Urothelium cell line (cell line): ENCODE measurements at places on chromosomes 16 and 17.

DNA sequence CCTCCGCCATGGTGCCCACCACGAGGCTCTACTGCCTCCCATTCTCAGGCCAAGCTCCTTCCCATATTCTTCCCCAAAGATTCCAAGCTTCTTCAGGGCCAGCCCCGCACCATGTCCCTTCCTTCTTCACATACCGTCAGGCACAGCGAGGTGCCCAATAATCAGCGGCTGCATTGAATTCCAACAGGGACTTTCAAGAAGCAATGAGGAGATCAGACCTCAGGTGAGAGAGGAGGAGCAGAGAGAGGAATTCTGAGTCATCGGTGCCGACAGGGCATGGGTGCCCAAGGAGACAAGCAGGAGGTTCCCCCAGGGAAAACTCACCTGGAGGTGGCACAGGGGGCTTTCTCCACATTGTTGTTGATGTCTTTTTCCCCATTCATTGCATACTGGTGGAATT lies 2.0 kb downstream of the NOS2 start:
- no peak for DNase-seq

- no peak for DNase-seq
Observed at GRCh38 chr17:3025421-3026124, 37.8 kb downstream of the OR1D5 start.

GRCh38 chr16:26317885-26318284 lies 626.1 kb downstream of the HS3ST4 start:
- no peak for DNase-seq

GRCh38 chr17:57357392-57357784 lies 101.1 kb downstream of the MSI2 start:
- DNase-seq = no peak

- no peak for DNase-seq
Observed at GRCh38 chr16:68200088-68200783, 35.7 kb downstream of the ESRP2 start.

DNA sequence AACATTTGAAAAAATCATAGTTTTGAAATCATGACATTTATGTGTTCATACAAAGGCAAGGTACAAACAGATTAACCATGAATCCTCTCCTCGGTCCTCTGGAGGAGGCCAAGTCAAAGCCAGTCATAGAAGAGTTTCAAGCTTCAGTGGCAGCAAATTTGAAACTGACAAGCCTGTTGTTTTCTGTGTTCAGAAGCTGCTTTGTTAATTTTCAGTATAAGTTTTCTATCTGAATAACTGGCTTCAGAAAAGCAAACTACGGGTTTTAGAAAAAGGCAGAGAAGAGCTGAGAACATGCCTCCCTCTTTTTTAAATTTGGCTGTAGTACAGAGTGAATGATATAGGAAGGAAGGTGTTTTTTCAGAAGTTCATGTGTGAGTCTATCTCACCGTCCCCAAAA lies 79.6 kb upstream of the CLEC18B start:
- DNase-seq = no peak

DNA sequence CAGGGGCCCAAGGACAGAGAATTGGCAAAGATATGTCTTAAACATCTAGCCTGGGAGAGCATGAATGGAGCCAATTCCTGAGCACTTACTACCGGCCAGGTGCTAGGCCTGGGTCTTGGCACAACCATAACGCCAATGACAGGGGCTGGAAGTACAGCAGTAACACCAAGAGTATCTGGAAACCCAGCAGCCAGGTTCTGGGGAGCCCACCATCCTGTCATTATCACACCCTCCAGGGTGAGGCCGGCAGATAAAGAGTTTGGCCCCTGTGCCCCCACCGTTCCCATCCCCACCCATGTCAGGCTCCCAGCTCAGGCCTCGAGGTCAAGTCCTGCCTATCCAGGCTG lies 508 bp upstream of the TMC8 start:
- no peak for DNase-seq

DNA sequence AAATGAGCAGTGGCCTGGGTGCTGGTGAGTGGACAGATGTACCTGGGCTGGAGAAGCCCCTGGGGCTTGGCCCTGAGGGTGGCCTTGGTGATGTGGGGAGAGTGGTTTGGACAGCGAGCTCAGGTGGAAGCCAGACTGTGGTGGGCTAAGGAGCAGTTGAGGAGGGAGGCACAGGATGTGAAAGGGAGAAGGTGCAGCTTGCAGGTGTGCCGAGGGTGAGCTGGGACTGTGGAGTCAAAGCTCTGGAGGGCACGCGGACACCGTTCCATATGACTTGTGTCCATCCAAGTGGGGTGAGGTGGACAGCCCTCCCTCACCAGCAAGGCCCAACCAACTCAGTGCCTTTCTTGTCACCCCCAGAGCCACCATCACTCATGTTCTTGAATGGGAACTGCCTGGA lies 170.8 kb upstream of the ZNF267 start:
- DNase-seq = no peak

DNA sequence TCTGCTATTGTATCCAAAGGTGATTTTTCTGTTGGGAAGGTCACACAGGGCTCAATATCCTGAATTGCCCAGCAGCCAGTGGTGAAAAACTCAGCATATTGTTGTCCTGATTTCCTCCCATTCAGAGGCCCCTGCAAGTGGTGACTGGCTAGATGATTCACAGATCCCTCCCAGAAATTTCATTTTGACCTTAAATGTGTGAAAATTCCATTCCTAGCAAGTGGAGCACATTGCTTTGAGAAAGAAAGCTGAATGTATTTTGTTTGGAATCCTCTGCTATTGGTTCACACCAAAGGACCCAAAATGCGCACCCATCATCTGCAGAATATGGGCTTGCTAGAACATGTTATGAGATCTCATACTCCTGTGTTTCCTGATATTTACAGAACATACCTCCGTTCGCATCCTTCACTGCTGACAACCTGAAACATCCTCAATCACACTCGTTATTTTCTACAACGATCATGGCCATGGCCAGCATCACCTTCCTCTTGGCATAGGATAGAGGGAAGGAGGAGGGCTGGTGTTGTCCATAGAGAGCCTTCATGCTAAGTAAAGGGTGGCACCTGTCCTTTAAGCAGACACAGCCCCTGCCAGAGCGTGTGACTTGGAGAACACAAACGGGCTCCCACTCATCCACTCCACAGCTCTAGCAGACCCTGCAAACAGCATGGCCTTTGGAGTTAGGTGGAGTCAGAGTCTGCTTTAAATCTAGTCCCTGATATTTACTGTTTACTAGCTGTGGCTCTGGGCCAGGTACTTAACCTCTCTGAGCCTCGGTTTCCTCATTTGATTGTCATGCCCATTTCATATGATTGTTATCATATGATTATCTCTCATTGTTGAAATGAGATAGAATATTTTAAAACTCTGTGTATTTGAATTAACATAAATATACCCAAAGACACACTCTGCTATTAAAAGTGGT lies 30.4 kb upstream of the NFAT5 start:
- DNase-seq = no peak

- no peak for DNase-seq
Observed at GRCh38 chr17:326010-326621, 26.5 kb downstream of the RPH3AL start.

DNA sequence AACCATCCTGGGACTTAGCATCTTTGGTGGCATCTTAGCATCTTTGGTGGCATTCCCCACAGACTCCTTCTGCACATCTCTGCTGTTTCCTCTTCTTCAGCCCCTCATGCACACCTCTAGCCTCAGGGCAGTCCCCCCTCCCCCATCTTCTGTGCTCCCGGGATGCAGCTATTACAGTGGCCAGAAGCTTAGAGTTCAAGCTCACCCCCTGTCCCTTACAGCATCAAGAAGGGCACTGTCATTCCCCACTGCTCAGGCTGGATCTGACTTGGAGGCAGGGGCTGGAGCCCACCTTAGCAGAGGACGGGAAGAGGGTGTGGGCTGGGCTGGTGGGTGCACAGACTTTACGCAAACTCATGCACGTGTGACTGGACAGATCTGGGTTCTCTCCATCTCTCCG lies 650 bp downstream of the EPN3 start:
- DNase-seq = no peak

- DNase-seq = no peak
Observed at GRCh38 chr17:3033741-3034577, 29.4 kb downstream of the OR1D5 start.

DNA sequence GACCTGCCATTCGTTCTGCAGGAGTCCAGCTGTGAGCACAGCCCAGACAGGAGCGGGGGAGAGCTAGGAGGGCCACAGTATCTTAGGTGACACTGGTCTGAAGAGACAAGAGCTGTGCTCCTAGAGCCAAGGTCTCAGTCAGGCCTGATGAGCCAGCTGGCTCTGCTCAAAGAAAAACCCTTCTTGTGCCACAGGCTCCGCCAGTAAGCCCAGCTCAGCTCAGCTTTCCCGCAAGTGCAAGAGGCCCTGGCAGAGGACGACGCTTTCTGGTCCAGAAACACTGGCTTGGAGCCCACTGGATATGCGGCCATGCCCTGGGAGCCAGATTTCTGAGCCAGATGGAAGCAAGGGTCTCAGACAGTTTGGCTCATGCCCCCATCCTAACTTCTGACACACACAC lies 23.9 kb downstream of the PEMT start:
- no peak for DNase-seq

GRCh38 chr17:38454532-38454931 lies 26.3 kb downstream of the ARHGAP23 start:
- DNase-seq = peak; percentile 79

GRCh38 chr17:41325126-41325525 lies 9.6 kb upstream of the KRTAP17-1 start:
- no peak for DNase-seq

DNA sequence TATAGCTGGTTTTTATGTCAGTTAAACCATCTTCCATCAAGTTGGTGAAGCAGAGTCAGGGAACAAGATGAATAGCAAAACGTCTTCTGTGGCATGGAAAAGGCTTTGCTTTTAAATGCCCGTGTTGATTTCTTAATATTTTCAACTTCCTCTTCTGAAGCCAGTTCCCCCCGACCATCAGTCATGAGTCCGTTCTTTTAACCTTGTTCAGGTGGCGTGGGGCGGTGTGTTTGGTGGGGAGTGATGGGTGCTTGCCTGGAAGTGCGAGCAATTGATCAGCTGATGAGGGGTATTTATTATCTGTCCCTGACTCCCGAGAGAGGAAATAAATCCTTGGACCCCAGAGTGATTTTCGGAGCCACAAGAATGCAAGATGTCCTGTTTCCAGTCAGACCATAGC lies 147.1 kb downstream of the WWOX start:
- no peak for DNase-seq

DNA sequence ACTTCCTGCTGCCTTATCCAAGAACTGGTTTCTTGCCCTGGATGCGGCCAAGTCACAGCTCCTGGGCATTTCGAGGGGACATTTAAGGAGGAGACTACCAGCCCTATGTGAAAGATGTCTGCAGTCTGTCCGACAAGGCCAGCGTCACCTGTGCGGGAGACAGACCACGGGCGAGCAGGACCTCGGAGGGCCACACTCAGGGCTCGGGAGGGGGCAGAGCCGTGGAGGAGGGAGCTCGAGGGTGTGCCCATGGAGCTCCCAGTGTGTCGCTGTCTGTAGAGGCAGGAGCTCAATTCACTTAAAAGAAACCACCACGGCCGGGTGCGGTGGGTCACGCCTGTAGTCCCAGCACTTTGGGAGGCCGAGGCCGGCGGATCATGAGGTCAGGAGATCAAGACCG lies 33.3 kb downstream of the CBFA2T3 start:
- no peak for DNase-seq

GRCh38 chr16:63789603-63790002 lies 1332.3 kb downstream of the CDH11 start:
- no peak for DNase-seq

- DNase-seq = no peak
Observed at GRCh38 chr17:45650561-45650960, 133.6 kb upstream of the CRHR1 start.

DNA sequence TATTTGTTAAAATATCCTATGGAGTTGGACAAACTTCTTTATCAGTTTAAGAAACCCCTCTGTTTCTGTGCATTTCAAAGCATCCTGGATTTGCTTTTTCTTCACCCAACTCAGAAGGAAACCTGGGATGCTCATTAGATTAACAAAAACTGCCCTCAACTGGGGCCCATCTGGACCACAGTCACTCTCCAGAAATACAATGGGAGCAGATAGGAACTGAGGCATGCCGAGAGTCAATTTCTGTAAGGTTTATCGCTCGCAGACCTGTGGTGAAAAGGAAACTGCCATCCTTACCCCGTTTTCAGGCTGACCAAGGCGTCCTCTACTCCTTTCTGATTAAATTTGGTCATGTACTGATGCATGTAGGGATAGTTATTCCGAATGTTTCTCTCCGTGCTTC lies 360.3 kb downstream of the GRIN2A start:
- no peak for DNase-seq

GRCh38 chr16:12348733-12349704 lies 372.5 kb downstream of the SNX29 start:
- DNase-seq = no peak

GRCh38 chr17:57674894-57675293 lies 70.2 kb downstream of the CCDC182 start:
- DNase-seq = no peak

GRCh38 chr16:12788758-12789157 lies 14.9 kb downstream of the CPPED1 start:
- DNase-seq = no peak

- peak; percentile 70 for DNase-seq
Observed at GRCh38 chr16:89909777-89910716, 8.6 kb upstream of the MC1R start.

DNA sequence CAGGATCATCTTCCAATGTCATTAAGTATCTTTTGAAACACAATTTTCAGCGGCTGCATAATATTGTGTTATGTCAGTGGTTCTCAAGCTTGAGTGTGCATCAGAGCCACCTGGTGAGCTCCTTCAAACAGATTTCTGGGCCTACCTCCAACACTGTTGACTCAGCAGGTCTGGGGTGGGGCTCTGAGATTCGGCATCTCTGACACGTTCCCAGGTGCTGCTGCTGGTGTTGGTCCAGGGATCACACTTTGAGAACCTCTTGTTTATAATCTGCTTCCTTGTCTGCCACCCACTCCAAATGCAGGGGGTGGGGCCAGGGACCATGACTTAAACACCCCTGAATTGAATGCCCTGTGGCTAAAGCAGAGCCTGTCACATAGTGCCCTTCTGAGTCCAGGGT lies 73.8 kb upstream of the HNF1B start:
- peak; percentile 52 for DNase-seq

DNA sequence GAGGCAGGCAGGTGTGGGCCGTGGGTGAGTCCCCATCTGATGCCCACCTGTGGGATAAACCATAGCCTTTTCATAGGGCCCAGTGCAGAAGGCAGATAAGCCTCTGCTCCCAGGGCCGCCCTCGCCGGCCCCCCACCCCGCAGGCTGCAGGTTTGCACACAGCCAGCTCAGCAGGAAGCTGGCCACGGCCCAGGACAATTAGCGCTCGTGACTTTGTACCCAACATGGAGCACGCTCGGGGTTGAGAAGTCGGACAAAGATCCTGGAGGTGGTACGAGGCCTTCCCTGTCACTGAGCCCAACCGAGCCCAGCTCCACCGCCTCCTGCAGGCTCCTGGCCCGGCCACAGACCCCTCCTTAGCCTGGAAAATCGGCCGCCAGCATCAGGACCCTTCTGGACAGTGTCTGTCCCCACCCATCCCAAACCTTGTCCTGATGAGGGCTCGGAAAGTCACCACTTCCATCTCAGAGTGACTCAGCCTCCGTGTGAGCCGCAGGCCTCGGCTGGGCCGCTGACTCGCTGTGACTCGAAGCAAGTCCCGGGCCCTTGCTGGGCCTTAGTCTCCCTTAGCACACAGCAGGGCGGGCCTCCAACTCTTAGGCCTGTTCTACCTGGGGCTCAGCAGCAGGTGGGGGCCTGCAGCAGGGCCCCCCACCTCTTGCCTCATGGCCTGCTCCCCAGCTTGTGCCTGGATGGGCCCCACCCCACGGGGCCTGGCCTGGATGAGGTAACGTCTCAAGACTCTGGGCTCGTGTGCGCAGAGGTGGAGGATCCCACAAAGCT lies 22.7 kb downstream of the FAM83G start:
- peak; percentile 76 for DNase-seq
